ENCODE measurements at places on chromosomes 5 and 9.

- no peak for DNase-seq
These were observed 89.3 kb upstream of the CER1 start for GRCh38 chr9:14811844-14812243.

DNA sequence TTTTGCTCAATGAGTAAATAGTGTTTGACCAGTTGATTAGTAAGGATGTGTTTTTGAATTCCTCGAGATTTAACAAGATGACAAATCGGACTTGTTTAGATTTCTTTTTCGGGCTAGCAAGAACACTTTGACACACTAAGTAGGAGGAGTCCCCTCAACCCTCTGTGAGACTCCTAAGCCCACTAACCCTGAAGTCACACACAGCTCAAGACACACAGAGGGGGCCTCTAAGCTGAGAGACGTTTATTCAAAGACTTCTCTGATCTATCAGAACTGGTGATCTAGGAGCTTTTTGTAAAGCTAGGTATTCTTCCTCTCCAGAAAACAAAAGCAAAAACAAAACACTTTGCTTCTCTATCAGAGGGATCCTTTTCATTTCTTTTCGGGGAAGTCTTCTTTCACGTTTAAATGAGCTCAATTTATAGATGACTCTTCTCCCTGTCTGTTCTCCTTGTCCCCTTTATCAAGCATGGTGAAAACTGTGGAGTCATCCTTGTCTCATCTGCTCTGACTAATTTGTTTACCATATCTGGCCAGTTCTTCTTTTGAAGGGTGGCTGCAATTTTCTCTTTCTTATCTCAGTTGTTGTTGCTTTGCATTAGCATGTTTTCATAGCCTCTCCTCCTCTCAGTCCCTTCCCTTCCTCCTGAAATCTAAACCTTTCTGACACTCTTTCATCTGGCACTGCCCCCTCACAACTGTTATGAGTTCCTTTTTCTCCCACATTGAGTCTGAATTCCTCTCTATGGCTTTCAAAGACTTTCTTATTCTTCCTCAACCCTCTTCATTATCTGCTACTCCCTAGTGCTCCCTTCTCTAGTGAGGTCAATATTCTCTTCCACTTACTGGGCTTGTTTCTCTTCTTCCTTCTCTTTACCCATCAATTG lies 68.5 kb upstream of the RAI14 start:
- no peak for DNase-seq

DNA sequence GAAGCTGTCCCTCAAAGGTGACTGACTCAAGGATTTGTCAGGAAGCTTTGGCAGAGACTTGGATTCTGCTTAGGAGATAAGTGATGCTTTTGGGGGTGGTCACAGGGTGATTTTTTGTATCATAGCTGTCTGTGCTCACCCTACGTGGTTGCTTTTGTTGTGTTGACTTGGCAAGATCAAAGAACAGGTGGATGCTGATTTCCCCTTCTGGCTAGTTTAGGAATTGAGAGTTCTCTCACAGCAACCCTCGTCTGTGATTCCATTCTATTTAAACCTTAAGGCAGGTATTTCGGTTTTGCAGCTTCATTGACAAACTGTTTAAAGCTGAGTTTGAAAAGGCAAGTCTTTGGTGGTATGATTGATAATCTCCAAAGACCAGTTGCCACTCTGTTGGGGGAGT lies 27.2 kb downstream of the ARHGAP26 start:
- no peak for DNase-seq

GRCh38 chr5:150544611-150545219 lies 36.8 kb downstream of the NDST1 start:
- peak; percentile 95 for DNase-seq

DNA sequence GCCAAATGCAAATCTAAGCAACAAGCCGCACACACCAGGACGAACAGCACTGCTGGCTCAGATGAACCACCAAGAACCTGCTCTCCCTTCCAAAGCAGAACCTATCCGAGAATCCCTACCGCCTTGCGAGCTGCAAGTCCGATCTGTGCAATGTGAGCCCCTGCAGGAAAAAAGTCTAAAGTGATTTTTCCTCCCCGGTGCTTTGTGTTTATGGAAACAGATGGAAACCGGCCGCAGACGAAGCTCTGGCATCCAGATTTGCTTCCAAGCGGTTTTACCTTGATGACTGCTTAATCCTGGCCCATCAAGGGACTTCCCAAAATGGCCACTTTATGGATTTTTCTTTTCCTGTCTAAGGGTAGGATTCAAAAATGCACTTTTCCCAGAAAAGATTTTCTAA lies 112.5 kb downstream of the VAV2 start:
- DNase-seq: no peak

DNA sequence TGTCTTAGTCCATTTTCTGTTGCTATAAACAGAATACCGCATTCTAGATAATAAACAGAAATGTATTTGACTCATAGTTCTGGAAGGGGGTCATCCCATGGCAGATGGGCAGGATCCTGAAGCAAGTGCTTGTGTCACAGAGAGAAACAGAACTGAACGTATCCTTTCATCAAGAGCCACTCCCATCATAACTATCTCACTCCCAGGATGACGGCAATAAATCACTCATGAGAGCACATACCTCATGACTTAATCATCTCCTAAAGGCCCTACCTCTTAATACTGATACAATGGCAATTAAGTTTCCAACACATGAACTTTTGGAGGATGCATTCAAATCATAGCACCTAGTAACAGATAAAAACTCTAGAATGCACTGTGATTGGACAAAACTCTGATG lies 142.9 kb downstream of the CAMK4 start:
- no peak for DNase-seq

GRCh38 chr9:72985746-72986145 lies 32.9 kb upstream of the ALDH1A1 start:
- no peak for DNase-seq

DNA sequence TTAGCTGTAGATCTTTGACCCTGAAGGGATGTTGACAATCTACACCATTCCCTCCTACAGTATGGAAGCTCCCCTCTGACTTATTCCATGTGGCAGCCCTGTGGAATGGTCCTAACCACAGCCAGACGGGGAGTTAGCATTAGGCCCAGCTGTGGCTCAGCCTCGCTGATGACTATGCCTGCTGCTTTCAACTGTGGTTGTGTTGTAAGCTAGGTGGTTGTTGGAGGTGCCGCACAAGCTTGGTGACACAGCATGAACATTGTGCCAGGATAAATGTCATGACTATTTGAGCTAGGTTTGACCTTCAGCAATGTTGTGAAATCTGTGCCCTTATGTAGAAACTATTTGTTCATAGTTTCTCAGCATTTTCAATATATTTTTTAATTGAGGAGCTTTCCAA lies 40.6 kb downstream of the SGCD start:
- DNase-seq: no peak

DNA sequence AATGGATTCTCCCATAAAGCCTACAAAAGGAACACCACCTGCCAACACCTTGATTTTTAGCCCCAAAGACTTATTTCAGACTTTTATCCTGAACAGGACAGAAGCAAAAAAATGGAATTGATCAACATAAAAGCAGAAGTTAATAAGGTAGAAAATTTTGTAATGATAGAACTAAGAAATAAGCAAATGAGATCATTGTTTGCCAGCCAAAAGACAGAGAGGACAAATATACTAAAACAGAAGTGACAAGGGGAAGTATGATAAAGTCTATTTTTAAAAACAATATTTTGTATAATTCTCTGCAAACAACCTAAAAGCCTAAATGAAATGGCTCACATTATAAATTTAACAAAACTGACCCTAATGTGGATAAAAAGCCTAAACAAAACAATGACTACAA lies 110.5 kb upstream of the PRSS3 start:
- no peak for DNase-seq

- DNase-seq: no peak
These were observed 99.8 kb upstream of the DAP start for GRCh38 chr5:10860645-10861422.

GRCh38 chr5:102815540-102816332 lies 60.6 kb downstream of the PAM start:
- DNase-seq: no peak

DNA sequence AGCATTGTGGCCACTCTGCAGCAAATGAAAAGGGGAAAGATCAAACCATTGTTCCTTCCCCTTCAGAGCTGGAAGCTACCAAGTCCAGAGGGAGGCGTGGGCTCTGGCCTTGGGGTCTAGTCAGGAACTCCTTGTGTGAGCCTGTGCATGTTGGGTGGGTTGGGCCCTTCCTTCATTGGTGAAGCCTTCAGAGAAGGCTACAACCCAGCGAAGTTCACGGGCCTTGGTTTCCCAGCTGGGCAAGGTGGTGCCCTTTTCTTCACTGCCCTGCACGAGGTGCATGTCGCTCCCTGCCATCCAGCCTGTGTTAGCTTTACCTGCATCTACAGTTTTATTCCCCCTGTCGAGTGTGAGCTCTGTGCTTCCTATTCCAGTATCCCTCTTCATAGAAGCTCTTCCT lies 84.7 kb downstream of the ZNF618 start:
- no peak for DNase-seq

- no peak for DNase-seq
These were observed 271.3 kb upstream of the DMAC1 start for GRCh38 chr9:8070779-8071444.

DNA sequence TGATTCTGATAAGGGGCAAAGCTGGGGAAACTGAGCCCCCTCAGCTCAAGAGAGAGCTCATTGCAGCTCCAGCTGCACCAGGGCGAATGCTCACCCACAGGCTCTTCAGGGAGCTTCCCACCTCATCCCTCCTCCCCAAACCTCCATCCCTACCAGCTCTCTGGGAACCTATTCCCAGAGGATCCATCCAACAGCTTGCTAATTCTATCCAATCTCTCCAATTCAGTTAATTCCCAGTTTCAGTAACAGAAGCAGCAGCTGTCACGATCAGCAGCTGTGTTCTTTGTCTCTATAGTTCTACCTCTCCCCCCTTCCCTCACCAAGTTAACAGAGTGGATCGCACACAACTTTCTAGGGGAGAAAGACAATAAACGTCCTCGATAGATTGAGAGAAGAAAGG lies 135.5 kb upstream of the EFNA5 start:
- DNase-seq: no peak

Data from GM13976 (cell line).